ENCODE measurements at places on chromosomes 5 and 9. TPM values are rescaled to one million over a fixed set of nuclear protein-coding genes. Genes with fewer than 3 reads are reported as not detected.

PRELID2 gene
- total RNA-seq: 10.2 TPM

CFAP77 gene
- total RNA-seq: not detected

TXNDC15 gene
- 34.2 TPM for total RNA-seq

NRG2 gene
- 4.7 TPM for total RNA-seq

ATP10B gene
- total RNA-seq: 5.1 TPM

ACTBL2 gene
- total RNA-seq: 0.12 TPM

EPB41L4A gene
- 7.0 TPM for total RNA-seq

UGT3A2 gene
- total RNA-seq: not detected

GLRA1 gene
- total RNA-seq: not detected

DNA sequence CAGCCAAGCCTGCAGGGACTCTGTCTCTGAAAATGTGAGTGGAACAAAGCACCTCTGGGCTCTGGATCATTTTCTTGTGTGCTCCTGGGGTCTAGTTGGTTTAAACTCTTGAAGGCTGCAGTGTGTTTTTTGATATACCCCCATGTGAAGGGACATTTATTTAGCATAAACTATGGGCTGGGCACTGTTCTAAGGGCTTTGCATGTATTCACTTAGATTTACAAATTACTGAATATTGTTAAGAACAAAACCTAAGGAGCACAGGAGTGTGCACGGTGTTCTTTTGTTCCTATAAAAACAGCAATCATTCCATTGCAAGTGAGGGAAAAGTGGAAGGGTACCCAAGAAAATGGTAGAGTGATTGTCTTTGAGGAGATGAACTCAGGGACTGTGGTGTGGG is 20.0 kb upstream of the CD180 start:
- DNase-seq: no peak

- DNase-seq: no peak
Measured at GRCh38 chr9:72773570-72773969, 179.3 kb downstream of the ALDH1A1 start.

DNA sequence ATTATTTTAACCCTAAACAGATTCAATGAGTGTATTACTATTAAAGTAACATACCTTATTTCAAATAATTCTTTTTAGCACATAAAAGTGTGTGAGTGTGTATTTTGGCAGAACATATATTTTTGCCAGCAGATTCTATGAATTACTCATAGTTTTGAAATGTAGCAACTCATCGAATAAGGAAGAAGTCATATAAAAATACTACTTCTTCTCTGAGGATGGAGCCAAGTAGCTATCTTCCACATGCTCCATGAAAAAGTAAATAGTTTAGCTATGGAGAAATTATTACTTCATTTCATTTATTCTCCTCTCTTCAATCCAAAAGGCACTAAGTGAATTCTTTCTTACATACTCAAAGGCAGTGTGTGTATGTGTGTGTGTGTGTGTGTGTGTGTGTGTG is 1090.4 kb upstream of the CDH6 start:
- DNase-seq: no peak

DNA sequence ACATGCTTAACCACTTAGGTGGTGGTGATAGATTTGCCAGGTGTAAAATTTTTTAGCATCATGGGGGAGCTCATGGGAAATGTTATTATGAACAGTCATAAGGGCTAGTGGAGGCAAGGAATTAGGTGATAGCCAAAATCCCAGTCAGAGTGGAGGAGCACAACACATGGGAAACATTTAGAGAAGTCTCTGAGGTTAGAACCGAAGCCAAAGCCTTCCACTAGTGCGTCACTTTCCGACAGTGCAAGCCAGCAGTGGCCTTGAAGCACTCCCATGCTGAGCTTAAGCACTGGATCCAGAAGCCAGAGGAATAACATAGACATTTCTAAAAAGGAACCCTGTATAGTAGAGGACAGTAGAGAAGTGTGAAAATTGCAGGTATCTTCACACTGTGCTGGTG is 101.5 kb upstream of the SNX2 start:
- no peak for DNase-seq

GRCh38 chr9:110101531-110102161 is 106.3 kb downstream of the C9orf152 start:
- DNase-seq: no peak

GRCh38 chr9:120921661-120922181 is 4.9 kb downstream of the TRAF1 start:
- no peak for DNase-seq

GRCh38 chr9:121690316-121690715 is 38.9 kb downstream of the DAB2IP start:
- no peak for DNase-seq

DNA sequence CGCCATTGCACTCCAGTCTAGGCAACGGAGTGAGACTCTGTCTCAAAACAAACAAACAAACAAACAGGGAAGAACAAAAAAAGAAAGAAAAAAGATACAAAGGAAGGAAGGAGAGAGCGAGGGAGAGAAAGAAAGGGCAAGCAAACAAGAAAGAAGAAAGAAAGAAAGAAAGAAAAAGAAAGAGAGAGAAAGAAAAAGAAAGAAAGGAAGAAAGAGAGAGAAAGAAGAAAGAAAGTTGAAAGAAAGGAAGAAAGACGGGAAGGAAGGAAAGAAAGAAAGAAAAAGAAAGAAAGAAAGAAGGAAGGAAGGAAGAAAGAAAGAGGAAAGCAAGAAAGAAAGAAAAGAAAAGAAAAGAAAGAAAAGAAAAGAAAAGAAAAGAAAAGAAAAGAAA is 13.1 kb upstream of the ALDOB start:
- DNase-seq: no peak

DNA sequence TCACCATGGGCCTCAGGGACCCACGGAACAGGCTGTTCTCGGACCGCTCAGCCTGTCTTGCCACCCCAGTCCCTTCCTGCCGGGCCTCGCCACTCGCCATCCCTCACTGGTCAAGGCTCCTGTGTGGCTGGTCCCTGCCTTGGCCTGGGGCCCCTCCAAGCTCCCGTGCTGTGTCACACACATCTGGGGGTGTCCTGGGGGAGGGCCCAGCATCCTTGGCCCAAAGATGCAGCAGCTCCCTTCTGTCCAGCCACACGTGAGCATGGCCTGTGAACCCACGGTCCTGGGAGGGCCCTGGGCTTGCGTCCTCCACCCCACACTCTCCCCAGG is 425 bp upstream of the EGFL7 start:
- no peak for DNase-seq

GRCh38 chr9:127004946-127005769 is 90.6 kb downstream of the RALGPS1 start:
- no peak for DNase-seq

DNA sequence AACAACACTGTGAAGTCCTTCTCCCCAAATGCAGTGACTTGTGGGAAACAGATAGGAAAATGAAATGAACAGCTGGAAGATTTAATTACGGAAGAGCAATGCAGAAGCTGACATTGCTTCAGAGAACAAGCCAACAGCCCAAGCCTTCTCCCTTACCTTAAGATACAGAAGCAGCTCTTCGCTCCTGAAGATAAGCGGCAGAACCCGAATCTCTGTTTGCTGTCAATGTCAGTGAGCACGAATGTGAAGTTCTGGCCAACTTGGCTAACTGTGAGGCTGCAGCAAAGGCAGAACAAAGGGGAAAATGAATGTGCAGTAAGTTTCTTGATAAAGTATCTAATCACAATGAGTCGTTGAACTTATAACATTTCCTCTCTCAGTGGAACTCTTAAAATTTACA is 172.4 kb downstream of the DENND1A start:
- DNase-seq: no peak

GRCh38 chr5:168320805-168321204 is 29.4 kb downstream of the WWC1 start:
- DNase-seq: no peak

DNA sequence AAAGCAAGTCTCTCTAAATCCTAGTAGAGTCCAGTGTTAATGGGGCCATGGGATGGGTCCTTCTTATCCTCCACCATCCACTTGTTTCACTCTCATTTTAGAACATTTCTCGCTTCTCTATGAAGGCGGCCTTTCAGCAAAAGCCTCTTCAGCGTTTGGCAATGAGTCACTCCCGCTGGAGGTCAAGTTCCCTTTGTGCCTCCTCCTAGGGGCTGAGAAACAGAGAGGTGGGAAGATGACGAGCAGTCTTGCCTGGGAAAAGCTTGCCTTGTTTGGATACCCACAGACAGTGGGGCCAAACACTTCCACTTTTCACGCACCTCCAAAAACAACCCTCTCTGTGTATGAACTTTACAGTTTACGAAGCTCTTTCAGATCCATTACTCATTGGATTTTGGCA is 168.8 kb downstream of the GABBR2 start:
- DNase-seq: no peak

- no peak for DNase-seq
Measured at GRCh38 chr9:131487621-131488031, 15.1 kb upstream of the POMT1 start.

DNA sequence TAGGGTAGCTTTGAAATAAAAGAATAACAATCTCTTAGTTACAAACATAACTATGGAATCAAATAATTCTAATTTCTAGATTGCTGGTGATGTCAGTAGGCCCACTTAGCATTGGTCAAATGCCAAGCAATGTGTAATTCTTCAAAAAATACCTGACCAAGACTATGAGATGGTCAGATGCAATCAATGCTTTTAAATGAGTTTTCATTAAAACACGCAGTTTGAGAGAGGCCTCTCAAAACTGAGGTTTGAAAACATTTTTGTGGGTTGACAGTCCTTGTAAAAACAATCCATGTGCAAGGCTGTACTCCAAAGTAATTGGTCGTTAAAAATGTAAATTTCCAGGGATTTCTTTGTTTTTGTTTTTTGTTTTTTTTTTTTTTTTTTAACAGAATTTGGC is 1.2 kb upstream of the RLN2 start:
- DNase-seq: no peak

DNA sequence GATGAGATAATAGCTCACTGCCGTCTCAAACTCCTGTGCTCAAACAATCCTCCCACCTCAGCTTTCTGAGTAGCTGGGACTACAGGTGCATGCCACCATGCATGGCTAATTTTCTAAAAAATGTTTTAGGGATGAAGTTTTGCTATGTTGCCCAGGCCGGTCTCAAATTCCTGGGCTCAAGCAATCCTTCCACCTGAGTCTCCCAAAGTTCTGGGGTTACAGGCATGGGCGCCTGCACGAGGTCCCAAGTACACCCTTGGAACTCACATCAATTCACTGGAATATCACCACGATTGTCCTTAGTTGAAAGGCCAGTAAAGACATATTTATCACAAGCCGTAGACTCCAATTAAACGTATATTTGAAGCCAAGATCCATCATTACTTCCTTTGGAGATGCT is 184.6 kb downstream of the IRX1 start:
- DNase-seq: no peak

DNA sequence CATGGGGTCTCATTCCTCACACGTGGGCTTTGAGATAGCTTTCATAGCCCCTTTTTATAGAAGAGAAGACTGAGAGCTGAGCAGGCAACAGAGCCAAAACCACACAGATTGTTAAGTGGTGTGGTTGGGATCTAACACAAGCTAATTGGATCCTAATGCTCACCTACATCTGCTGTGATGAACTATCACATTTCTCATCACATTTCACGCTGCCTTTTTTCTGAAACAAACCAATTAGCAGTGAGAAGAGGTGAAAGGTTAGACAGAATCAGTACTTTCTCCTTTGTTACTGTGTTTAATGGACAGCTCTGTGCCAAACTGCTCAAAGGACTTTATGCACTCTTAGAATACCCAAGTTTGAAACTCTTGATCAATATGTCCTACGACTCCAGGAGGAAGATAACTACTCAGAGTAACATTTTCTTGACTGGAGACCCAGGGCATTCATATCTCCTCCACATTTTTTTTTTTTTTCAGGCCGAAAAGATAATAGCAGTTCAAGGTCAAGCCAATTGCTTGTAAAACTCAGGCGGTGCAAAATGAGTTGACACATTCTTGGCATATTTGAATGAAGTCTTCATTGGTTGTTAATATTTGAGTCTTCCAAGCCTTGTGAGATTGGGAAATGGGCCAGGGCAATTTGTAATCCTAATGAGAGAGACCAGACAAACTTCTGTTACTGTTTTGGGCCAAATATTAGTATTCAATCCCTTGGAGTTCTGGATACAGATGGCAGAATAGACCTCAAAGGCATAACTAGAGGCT is 138.4 kb downstream of the KCTD16 start:
- peak; percentile 19 for DNase-seq

GRCh38 chr5:127423173-127423798 is 94.2 kb upstream of the PRRC1 start:
- no peak for DNase-seq

- peak; percentile 40 for DNase-seq
Measured at GRCh38 chr9:131443648-131444047, 49.8 kb downstream of the PRRC2B start.

DNA sequence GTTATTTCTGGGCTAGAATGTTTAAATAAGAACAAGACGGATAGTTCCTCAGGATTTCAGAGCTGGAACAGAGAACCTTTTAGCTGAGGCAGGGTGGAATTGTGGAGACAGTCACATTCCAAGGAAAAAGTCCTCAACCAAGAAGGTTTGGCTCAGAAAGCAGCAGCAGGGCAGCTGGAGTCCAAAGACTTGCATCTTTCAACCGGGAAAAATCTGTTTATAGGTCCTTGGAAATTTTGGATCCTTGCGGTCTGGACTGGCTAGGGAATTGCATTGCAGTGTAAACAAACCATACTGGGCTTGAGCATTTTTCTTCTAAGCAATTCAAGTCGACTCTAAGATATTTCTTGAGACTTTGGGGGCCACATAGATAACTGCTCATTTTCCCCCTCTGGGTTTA is 40.8 kb upstream of the HMHB1 start:
- no peak for DNase-seq

GRCh38 chr9:132041798-132042197 is 37.9 kb downstream of the MED27 start:
- no peak for DNase-seq

DNA sequence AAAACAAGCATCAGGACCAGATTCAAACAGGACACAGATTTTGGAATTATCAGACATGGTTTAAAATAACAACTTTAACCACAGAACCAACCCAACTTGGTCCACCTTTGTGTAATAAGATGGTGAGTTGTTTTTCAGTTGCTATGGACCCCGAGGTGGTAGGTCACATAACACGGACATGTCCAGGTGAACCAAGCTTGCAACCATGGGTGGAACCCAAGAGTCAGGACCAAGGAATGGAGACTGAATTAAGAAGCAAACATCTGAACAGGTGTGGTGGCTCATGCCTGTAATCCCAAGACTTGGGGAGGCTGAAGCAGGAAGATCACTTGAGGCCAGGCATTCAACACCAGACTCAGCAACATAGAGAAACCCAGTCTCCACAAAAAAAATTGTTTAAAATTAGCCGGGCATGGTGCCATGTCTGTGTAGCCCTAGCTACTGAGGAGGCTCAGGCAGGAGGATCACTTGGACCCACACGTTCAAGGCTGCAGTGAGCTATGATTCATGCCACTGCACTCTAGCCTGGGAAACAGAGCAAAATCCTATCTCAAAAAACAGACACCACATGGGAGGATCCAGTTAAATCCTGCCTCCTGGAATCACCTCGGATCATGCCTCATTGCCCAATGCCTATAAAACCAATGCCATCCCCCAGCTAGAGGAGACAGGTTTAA is 10.6 kb downstream of the PTBP3 start:
- no peak for DNase-seq

- no peak for DNase-seq
Measured at GRCh38 chr9:100394816-100395215, 32.1 kb upstream of the MSANTD3 start.

All from pancreas (tissue), 10 donors.